Stimulated activated CD8-positive, alpha-beta memory T cell treated with anti-CD3 and anti-CD28 coated beads, Interleukin-4, amount 100 ng/mL, for 1 hour (primary cell): ENCODE measurements at places on chromosomes 11 and 22.

DNA sequence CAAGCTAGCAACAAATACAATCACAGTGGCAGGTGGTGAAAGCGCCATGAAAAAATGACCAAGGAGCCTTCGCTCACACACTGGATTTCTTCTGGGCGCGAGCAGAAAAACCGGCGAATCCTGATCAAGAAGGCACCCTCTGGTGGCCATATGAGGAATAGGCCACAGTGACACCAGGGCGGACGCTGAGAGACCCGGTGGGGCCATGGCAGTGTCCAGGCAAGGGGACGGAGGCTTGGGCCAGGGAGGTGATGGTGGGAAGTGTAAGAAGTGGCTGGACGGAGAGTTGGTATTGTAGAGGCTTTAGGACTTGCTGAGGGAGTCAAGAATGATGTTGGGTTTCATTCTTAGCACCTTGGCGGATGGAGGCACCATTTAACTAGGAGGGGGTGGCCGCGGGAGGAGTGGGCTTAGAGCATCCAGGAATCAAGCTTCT lies 16.9 kb upstream of the RAC2 start:
- no peak for DNase-seq

- DNase-seq, result no peak
Measured at GRCh38 chr11:2146051-2146450, 6.9 kb upstream of the IGF2 start.

GRCh38 chr11:68373189-68373814 lies 60.9 kb downstream of the LRP5 start:
- DNase-seq, result no peak

GRCh38 chr11:10550503-10551289 lies 9.7 kb upstream of the RNF141 start:
- no peak for DNase-seq
